Mesothelial cell of epicardium (in vitro differentiated cells): ENCODE measurements at places on chromosomes 4 and X. TPM values are rescaled to one million over a fixed set of nuclear protein-coding genes. Genes with fewer than 3 reads are reported as not detected.

GRCh38 chr4:121138039-121138825 is 25.9 kb downstream of the TNIP3 start:
- no peak for DNase-seq

- DNase-seq = no peak
Measured at GRCh38 chr4:168119890-168120289, 27.6 kb downstream of the ANXA10 start.

GRCh38 chrX:44343412-44344141 is at the start of gene EFHC2:
EFHC2 (minus strand) TSS chrX:44343672; CDS start chrX:44343588, 84 bp downstream.
- DNase-seq = peak; percentile 23

DNA sequence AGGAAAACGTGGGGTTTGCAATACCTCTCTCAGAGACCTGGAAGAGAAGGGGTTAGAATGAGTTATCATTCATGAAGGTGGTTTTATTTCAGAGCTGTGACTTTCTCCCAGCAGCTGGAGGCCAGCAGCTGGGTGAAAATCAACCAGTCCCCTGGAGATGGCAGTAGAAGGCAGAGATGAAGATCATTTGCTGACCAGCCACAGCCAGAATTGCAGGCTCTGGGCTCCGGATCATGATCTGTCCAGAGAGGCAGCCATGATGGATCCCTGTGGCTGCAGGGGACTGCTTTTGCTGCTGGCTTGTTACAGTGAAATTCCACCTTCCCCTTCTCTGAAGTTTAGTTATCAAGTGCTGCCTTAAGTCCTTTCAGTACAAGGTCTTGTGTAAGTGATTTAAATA is 46.9 kb upstream of the TAB3 start:
- no peak for DNase-seq

GRCh38 chrX:110414273-110414672 is 55.6 kb downstream of the RTL9 start:
- DNase-seq = no peak

GRCh38 chr4:156098805-156099204 is 145.1 kb upstream of the CTSO start:
- no peak for DNase-seq

DNA sequence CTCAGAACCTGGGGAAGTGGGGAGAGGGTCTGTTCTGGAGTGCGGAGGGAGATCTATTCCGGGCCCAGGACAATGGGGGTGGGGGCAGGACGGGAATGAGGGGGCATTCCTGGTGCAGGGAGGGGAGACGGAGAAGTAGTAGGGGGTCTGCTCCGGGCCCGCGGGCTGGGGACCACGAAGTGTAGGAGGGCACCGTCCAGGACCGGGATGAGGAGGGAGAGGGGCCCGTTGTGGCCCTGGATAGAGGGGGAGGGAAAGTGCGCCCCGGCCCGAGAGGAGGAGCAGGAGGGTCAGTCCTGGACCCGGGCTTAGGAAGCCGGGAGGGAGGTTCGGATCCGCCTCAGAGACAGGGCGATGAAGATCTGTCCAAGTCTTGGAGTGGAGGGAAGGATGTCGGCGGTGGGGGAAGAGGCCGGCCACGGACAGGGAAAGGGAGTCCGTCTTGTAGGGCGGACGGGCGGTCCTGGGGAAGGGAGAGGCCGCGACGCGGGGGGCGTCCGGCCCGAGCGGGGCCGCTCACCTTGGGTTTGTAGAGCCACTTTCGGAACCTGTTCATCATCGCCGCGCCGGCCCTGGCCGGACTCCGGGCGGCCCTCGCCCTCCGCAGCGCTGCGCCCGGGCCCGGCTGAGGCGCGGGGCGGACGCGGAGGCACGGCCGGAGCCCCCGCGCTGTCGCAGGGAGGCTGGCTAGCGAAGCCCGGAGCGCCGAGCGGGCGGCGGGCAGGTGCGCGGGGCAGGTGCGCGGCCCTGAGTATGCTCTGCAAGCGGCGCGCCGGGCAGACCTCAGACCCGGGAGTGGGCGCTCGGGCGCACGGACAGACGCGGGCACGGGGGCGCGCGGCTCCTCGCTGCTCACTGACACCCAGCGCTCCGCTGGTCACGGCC is at the start of gene ZFYVE28:
TSS of gene ZFYVE28 (minus strand) at position 881 of the 885 bp plus-strand sequence. CDS start at position 559, 322 bp downstream.
- DNase-seq = no peak

GRCh38 chrX:1060562-1060960 is 151.9 kb downstream of the CRLF2 start:
- DNase-seq = no peak

GRCh38 chrX:9071031-9071650 is 37.2 kb upstream of the FAM9B start:
- no peak for DNase-seq

DNA sequence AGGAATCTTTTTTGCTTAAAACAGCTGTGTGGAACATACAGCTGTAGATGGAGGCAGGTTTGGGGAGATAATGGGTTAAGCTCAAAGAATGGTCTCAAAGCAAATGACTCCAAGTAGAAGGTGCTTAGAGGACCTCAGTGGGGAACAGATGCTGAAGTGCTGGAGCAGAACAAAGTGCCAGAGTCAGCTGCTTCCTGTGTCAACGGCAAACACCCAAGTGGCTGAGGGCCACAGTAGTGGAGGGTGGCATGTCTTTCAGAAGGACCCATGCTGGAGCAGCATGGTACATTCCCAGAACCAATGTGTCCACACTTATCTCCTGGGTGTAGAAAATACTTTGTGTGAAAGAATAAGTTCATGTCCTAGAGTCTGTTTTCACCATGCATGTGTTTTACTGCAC is 197.5 kb downstream of the CCNG2 start:
- DNase-seq = no peak

AWAT2 gene
- total RNA-seq = not detected in 3 replicates

RAP1GDS1 gene
- 20.5 to 25.1 TPM (median 22.7 TPM) in 3 replicates for total RNA-seq

NEIL3 gene
- total RNA-seq = 5.6 to 6.2 TPM (median 5.9 TPM) in 3 replicates

ADH7 gene
- total RNA-seq = not detected in 3 replicates

NR0B1 gene
- 1.2 to 1.8 TPM (median 1.3 TPM) in 3 replicates for total RNA-seq

LRP2BP gene
- 1.4 to 1.9 TPM (median 1.6 TPM) in 3 replicates for total RNA-seq

AMOT gene
- 343 to 361 TPM (median 359 TPM) in 3 replicates for total RNA-seq

ING2 gene
- total RNA-seq = 10.1 to 11.4 TPM (median 11.3 TPM) in 3 replicates

S100G gene
- not detected in 3 replicates for total RNA-seq
